ENCODE measurements at places on chromosomes 7 and 10.

DNA sequence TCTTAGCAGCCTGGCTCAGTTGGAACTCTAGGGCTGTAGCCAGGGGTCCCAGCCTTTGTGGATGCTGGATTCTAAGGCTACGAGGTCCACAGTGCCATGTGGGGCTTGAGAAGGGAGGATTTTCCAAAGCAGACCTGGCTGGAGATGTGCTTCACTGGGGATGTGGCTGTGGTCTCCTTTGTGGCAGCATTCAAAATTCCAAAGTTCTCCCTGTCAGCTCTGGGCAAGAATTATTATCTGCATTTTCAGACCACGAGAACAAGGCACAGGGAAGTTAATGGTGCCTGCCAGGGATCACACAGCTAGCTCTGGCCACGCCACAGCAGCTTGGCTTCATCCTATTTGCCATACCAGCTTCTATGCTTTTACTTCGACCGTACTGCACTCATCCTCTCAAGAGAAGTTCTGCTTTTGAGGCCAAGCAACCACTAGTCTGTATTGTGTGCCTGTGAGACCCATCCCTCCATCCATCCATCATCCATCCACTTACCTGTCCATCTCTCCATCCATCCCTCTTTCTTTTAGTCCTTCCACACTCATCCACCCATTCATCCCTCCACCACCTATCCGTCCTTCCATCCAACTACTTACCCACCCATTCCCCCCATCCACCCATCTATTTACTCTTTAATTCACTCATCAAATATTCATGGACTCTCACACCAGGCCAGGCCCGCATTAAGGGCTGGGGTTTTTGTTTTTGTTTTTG, 71.5 kb downstream of the ZMIZ1 start:
- no peak for DNase-seq

- DNase-seq = no peak
Measured at GRCh38 chr7:148581624-148582023, 8.9 kb upstream of the C7orf33 start.

- no peak for DNase-seq
Measured at GRCh38 chr10:91624633-91625032, 8.2 kb downstream of the PPP1R3C start.

DNA sequence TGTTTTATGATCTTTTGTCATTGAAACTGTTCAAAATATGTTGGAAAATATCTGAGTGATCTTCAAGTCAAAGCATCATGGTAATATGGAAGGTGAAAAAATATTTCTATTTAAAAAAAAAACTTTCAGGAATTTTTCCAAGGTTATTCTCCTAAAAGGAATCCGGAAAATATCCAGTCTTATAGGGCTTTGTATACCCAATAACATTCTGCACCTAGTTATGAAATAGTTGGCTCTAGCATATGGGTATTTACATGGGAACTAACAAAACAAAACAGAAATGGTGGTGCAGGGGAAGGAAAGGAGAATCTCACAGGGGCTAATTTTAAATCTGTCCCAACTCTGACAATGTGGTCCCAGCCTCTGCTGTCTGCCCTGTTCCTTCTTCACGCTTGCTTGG, 167.1 kb upstream of the RHEB start:
- DNase-seq = no peak

GRCh38 chr10:9262770-9263169, 1208.3 kb downstream of the GATA3 start:
- no peak for DNase-seq

DNA sequence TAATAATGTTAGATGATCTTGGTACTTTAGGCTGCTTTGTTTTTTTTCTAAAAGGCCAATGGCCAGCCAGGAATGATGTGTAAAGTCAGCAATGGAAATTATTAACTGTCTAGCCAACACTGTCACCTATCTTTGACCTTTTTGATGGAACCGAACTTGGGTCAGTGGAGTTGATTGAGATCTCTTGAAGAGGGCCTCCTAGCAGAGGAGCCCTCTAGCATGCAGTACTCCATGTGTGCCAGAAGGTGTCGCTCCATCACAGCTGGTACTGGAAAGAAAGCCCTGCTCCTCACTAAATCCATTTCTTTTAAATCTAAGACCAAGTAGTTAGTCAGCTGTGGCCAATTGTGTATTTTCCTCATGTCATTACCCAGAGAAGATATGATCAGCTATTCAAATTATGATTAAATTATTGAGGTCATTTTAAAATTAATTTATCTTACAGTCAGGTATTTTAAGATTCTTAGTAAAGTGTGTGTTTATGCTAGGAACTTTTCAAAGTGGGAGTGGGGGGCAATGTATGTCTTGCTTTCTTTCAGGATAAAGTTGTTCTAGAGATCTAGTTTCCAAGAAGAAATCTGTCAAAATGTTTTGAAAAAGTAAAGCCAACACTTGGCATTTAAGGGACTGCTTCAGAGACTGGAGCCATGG, 33.1 kb upstream of the CROT start:
- DNase-seq = peak; percentile 37

GRCh38 chr7:158361326-158361946, 226.2 kb downstream of the PTPRN2 start:
- no peak for DNase-seq

- no peak for DNase-seq
Measured at GRCh38 chr10:6877336-6877721, 297.3 kb upstream of the PRKCQ start.

GRCh38 chr10:5952731-5953385, 24.5 kb downstream of the IL15RA start:
- DNase-seq = no peak

- DNase-seq = no peak
Measured at GRCh38 chr10:31000071-31000782, 31.4 kb downstream of the ZNF438 start.

DNA sequence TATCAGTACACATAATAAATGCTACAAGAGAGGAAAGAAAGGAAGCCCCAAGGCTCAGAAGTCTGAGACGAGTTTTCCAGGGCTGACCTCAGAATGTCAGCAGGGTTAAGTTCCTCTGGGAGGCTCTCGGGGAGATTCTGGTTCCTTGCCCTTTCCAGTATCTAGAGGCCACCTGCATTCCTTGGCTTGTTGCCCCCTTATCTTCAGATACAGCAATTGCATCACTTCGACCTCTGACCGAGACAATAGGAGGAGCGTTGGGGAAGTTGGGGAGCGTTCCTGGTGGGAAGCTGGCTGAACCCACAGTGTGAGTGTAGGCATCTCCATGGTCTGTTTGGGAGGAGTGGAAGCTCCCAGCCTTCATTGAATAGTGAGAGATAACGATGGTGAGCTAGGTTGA, 72.0 kb upstream of the MTPN start:
- no peak for DNase-seq

DNA sequence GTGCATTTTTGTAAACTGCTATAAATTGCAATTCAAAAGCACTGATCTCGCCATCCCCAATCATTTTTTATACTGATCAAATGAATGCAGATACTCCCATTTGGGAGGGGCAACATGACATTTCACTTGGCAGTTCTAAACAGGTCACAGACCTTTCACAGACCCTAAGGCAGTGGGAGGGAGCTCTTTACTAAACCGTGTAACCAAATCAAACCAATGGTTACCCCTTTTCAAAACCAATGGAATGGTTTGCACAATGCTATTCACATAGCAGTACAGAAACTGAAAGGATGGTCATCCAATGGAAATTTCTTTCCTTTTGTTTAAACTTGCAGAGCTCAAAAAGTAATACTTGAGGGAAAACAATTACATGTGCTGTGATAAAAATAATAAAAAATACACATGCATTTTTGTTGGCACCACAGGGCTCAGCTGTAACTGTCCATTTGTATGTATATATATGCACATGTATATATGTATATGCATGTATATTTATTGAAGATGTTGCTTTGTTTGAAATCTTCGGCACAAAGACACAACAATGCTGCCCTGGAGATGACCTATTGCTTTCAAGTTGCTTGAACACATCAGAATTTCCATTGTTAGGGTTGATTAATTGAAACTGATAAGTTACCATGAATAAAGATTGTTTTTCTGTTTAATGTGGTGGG, 14.0 kb downstream of the PTF1A start:
- no peak for DNase-seq

GRCh38 chr7:41339913-41340676, 362.8 kb downstream of the INHBA start:
- DNase-seq = no peak

GRCh38 chr7:85023066-85023712, 163.7 kb downstream of the SEMA3D start:
- no peak for DNase-seq

DNA sequence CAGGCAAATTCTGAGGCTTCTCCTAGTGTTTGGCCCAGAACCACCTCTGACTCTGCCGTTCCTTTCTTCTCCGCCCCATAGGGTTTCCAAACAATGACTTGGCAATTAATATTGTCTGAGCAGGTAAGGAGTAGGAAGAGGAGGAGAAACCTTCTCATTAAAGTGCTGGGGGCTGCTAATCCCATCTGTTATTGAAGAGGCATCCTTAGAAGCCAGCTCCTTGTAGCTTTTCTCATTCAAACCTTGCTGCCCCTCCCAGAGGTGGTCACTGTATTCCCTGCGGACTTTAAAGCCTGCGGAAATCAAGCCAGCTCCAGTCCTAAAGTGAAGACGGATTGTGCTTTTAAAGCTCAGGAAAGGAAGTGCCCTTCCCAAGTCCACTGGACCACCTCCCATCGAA, 1.4 kb upstream of the NKX1-2 start:
- no peak for DNase-seq

- DNase-seq = no peak
Measured at GRCh38 chr7:48107926-48108472, 18.9 kb downstream of the UPP1 start.

DNA sequence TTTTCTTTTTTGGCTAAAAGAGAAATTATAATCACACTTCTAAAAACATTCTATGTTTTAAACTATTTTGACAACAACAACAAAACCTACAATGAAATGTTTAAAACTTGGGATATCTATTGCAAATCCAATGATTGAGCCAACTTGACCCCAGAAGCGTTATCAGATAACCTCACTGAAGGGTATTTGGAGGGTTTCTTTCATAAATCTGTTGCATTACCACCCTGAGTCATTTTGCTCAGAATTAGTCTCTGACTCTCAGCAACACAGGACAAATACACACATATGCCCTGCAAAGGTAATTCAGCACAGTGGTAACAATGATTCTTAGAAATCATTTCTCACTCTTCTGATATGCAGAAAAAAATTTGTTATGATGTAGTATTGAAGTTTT, 2.3 kb upstream of the COL1A2 start:
- no peak for DNase-seq

- no peak for DNase-seq
Measured at GRCh38 chr10:45566415-45566814, 106.2 kb downstream of the ZFAND4 start.

DNA sequence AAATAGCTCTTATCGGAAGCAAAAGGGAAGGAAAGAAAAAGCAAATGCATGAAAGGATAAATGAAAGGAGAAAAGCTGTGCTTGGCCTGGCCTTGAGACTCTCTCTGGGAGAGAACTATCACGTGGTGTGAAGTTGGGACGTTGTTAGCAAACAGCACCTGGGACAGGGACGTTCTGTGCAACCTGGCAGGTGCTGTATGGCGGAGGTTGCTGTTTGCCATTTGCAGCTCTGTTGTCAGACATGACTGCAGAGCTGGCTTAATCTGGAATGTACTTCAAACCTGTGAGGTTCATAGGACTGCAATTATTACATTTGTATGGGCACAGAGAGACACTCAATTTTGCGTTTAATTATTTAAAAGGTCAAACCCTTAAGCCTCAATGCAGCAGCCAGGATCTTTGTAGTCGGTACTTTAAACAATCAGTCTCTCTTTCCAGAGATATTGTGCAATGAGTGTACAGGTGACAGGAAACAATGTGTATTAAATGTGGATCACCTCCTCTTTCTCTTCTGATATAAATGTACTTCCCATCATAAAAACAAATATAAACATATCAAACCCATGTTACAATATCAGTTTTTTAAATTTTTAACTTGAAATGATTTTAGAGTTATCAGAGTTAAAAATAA, 800.5 kb upstream of the KCND2 start:
- no peak for DNase-seq

- no peak for DNase-seq
Measured at GRCh38 chr7:86431761-86432160, 211.9 kb upstream of the GRM3 start.

GRCh38 chr10:4652111-4653010, 173.6 kb upstream of the AKR1E2 start:
- DNase-seq = no peak

DNA sequence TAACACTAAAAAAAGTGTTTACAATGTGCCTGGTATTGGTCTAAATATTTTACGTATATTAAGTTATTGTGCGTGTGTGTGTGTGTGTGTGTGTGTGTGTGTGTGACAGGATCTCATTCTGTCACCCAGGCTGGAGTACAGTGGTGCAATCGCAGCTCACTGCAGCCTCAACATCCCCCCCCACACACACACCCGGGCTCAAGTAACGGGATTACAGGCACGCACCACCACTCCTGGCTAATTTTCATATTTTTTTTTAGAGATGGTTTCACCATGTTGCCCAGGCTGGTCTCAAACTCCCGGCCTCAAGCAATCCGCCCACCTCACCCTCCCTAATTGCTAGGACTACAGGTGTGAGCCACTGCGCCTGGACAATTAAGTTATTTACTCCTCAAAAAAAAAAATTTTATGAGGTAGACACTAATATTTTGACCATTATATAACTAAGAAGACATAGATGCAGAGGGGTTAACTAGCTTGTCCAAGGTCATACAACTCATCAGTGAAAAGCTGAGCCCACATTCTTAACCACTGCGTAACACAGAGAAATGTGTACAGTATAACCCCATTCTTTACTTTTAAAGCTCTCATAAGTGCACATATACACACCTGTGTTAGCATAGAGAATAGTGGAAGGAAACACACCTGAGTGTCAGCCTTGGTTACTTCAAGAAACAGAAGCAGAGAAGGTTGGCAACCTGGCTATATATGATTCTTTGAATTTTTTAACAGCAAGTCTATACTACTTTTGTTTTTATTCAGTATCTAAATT, 35.0 kb downstream of the DNAJC12 start:
- no peak for DNase-seq

DNA sequence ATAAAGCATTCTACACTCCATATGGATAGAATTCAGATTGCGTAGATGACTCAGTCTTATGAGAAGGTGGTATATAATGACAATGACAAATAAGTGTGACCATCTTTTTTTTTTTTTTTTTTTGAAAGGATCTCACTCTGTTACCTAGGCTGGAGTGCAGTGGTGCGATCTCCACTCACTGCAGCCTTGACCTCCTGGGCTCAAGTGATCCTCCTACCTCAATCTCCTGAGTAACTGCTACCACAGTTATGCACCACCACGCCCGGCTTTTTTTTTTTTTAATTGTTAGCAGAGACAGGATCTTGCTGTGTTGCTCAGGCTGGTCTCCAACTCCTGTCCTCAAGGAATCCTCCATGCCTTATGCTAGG, 43.2 kb upstream of the NRP1 start:
- DNase-seq = no peak

GRCh38 chr7:142799437-142799835, 28.7 kb downstream of the PRSS2 start:
- DNase-seq = no peak

- no peak for DNase-seq
Measured at GRCh38 chr10:5297466-5297865, 67.3 kb upstream of the UCN3 start.

DNA sequence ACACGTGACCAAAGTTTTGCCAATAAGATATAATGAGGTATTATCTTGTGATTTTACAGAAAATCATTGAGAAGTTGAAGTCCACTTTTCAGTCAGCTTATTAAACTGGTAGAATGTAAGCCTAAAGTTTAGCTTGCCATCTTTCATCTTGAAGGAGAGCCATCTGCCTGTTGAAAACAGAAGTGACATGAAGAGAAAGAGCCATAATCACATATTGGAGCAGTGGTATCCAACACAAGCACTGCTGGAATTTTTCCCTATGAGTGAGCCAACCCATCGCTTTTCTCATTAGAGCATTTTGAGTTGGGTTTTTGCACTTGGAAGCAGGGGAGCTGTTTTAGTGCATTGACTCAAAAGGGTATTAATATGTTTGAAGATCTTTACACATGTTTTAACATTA, 117.6 kb upstream of the FERD3L start:
- no peak for DNase-seq
